ENCODE measurements at places on chromosomes 4 and X.

DNA sequence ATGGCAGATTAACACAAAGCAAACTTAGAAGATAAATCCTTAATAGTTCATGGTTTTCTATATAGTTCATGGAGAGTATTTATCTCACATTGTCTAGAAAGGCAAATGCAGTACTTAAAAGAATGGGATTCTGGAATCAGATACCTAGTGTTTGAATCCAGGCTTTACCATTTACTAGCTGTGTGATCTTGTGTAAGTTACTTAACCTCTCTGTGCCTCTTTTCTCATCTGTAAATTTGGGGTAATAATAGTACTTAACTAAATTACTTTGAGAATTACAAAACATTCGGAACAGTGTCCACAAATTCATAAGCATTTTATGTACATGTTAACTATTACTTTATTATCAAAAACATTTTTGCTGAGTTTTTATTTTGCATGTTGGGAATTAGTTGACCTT, 15.8 kb downstream of the MAGEB1 start:
- no peak for DNase-seq

GRCh38 chr4:158769175-158769921, 522 bp downstream of the FNIP2 start:
- DNase-seq = no peak

GRCh38 chr4:93827272-93827947, 1.1 kb upstream of the ATOH1 start:
- no peak for DNase-seq

GRCh38 chr4:176198316-176198903, 3.0 kb upstream of the SPATA4 start:
- DNase-seq = peak; percentile 0

DNA sequence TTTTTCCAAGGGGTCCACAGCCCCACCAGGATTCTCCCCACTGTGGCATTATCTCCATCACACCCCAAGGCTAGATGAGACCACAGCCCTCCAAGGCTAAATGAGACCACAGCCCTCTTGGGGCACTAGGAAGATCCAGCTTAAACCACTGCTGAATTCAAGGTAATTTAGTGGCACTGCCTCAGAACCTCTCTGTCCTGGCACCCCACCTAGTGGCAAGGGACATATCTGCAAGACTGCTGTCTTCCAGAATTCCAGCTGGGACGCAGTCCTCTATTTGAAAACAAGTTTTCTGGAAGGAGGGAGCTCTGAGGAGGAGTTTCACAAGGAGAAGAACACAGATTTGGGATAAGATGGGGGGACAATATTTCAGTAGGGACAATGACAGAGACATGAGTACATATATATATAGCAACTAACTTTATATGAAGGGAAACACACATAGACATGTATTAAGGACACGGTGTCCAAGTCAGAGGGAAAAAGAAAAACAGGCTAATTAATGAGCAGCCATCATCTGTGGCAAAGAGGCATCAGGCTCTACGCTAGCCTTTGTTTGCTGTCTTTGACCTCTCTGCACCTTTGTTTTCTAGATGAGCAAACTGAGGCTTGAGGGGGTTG, 9.3 kb downstream of the CETN2 start:
- peak; percentile 28 for DNase-seq

DNA sequence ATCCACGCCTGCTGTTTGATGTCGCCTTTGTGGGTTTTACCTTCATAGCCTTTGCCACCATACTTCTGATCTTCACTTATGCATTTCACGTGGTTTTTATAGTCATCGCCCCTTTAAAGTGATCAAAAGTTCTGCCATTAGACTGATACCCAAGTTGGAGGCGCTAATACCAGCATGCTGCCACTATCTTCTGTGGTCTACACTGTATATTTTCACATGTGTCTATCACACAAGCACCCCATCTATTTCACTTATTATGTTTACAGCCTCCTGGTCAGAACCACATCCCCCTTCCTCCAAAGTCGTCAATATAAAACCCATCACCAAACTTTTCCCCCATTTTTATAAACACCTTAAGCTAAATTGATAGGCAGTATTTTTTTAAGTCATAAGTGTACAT, 8.2 kb downstream of the LYAR start:
- no peak for DNase-seq

- DNase-seq = no peak
These were observed 124.2 kb downstream of the CAMK2D start for GRCh38 chr4:113637363-113637762.

DNA sequence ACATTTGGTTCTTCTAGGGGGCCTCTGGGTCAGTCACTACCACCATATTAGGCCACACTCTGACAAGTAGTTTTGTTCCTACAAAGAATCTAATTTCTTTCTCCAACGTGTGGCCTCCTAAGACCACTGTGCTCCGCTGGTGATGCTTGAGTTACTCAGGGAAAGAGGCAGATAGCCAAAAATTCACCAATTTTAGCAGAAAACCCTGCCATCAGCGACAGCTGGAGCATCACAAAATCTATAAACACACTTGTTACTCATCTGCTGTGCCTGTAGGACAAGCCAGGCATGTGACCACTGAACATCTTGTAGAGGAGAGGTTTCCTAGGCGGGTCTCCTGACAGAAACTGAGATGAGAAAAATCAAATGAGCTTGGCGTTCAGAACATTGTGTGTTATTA, 105.4 kb downstream of the SYNPO2 start:
- DNase-seq = no peak

DNA sequence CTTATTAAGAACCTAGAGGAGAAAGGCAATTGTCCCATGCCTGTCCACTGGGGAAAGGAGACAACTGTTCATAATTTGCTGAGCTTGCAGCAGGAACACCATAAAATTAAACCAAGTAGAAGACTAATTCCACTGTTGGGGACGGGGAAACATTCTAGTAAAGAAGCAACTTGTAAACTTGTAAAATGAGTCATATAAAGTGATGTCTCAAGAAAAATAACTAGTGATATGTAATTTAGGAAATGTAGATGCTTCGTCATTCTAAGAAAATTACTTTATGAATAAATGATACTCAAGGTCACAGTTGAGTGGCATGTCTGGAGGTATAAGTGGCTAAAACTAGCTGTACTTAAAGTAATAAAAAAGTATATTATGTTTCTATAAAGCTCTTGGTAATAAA, 121.2 kb upstream of the MID1 start:
- DNase-seq = no peak

DNA sequence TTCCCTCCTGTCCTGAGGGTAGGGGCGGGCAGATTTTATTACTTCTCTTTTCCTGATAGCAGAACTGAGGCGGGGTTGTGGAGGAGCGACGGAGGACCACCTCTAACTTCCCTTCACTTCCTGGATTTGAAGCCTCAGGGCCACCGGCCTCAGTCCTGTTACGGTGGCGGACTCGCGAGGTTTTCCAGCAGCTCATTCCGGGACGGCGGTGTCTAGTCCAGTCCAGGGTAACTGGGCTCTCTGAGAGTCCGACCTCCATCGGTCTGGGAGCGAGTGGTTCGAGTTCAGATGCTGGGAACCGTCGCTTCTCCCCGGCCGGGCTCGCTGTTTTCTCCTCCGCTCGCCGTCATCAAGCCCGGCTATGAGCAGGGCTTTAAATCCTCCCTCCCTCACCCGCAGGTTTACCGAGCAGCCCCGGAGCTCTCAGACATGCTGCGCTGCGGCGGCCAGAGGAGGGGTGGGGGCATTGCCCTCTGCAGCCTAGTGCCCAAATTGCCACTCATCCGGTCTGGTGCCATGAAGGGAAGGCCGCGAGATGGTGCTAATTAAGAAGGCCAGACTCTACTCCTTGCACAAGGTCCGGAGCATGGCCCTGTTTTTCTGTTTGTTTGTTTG, 23.3 kb downstream of the HAND2 start:
- no peak for DNase-seq

- no peak for DNase-seq
These were observed 16.4 kb downstream of the FAM193A start for GRCh38 chr4:2552806-2553205.

DNA sequence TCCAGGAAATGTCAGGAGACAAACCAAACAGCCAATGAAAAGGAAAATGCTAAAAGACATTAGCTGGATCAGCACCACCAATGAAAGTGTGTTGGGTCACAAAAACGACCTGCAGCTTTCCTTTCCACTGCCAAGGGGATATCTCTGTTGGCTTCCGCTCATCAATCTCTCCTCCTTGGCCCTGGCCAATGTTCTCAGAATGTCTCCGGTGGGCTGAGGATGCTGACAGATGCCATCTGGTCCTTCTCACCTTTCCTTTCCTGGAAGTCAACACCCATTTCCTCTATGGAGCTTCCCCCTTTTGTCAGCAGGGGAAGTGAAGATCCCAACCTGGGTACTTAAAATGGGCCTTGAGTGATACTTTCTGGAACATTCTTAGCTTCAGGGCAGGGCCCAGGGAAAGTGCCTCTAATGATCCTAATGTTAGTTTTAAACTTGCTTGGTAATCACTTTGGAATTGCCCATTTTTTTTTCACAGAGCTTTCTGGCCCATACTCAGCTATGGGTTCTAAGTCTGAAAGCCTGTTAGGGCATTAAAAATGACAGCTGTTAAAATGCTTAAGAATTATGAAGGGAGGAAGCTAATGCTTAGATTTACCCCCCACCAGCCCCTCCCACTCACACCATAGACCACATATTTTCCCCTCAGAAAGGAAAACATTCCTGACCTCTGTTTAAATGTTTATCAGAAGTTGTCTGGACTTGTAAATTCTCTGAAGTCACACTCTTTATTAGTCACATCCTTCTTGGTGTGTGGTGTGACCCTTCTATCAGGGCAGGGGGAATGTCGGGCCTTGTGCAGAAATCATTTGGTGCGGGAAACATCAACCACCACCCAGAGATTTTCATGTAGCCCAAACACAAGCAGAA, 29.2 kb downstream of the IGFBP7 start:
- DNase-seq = no peak

DNA sequence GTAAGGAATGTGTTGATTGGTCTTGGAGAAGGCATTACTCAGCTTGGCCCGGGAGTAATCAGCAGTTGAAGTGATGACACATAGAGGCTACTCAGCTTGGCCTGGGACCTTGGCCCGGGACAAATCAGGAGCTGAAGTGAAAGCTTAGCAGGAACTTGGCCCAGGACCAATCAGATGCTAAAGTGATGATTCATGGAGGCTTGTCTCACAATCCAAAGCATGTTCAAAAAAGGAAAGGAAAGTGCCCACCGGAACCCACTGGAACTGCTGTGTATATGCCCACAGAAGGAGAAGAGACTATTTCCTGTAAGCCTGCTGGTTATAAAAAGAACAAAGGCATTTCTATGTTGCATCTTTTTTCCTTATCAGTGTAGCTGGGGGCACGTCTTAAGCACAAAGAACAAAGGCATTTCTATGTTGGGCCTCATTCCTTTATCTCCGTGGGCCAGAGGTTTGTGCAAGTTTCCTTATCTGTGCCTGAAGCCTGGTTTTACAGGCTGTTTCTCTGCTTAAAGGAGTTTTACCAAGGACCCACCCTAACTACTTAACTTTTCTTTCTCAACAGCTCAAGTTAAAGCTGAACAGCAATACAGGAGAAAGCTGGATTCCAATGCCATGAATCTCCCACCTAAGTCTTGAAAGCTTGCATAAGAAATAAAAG, 1176.7 kb downstream of the NLGN4X start:
- no peak for DNase-seq

DNA sequence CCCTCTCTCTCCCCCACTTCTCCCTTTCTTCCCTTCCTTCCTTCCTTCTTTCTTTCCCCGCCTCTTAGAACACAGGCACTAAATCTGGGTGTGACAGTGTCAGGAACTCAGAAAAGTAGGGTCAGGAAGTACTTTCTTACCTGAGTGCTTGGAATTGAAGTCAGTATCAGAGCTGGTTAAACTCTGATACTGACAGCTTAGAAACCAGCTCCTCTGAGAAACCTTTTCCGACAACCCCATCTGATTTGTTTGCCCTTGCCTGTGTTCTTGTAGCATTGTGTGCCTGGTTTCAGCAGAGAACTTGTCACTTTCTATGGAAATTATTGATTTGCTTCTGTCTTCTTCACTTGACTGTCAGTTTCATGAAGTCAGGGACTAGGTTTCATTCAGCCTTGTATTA, 113.9 kb downstream of the AASDH start:
- no peak for DNase-seq

- no peak for DNase-seq
These were observed 69.7 kb downstream of the SRPX start for GRCh38 chrX:38150993-38151392.

- DNase-seq = no peak
These were observed 107.8 kb downstream of the EFNB1 start for GRCh38 chrX:68936608-68937007.

DNA sequence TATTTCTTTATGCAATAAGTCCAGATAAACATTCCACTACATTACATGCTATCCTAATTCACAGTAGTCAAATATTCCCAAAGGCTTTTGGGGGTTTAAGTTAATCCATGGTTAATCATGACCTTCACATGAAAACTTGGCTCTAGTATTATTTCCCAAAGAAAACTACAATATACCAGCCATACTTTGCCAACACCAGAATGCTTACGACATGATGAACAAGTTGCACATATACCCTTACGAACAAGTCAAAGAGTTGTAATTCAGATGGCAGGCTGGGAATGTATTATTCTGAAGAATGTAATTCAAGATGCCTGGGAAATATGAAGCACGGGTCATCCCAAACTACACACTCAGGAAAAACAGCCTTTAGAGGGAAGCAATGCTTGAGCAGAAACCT, 499.6 kb downstream of the PPARGC1A start:
- no peak for DNase-seq

DNA sequence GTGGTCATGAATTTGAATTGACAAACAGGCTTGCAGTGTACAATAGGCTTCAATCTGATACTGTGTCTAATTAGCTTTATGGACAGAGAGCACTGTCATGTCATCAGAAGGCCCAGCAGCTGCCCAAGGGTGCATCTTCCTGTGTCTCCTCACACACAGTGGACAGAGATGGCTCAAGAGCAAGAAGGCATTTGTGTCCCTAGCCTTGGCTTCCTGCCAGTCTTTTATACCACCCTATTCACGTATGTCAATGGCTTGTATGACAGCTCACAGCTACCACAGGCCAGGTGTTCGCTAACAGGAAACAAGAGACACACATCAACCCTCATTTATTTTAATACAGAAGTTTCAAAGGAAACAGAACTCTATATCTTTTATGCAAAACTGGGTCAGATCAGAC, 874.0 kb upstream of the AGA start:
- DNase-seq = peak; percentile 39

- DNase-seq = no peak
These were observed 6.4 kb downstream of the MAB21L2 start for GRCh38 chr4:150588316-150588715.

DNA sequence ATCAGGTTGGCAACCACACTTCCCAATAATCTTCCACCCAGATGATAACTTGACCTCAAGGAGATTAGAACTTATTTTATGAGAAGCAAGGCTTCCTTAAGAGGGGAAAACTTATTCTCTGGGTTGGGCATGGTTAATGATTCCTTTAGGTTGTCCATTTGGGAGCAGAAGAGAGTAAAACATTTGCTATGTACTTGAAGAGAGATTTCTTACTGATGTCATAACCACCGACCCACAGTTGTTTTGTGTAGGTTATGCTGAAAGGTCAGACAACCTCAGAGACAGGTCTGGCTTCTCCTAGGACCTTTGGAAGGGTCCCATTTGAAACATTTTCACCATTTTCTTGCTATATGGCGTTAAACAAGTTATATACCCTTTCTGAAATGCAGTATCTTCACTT, 56.1 kb downstream of the FAM114A1 start:
- DNase-seq = no peak

- no peak for DNase-seq
These were observed 343.7 kb downstream of the MID1IP1 start for GRCh38 chrX:39144956-39145355.

GRCh38 chr4:7266525-7267292, 74.4 kb downstream of the SORCS2 start:
- no peak for DNase-seq
